ENCODE measurements at places on chromosomes 6 and 20.

DNA sequence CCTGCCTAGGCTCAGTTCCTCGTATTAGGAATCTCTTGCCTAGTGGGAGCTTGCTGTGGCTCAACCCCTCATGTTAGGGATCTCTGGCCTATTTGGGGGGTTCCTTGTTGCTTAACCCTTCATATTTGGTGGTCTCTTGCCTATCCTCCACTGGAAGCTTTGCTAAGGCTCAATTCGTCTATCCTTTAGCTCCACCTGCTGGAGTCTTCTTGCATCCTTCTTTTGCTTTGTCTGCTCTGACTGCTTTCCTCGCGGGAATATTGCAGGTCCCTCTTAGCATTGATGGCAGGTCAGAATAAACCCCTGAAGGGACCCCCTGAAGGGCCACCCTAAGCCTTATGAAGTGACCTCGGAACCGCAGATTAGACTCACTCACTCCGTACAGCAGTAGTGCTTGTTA lies 203.0 kb upstream of the TBX18 start:
- DNase-seq: no peak

- no peak for DNase-seq
Observed at GRCh38 chr6:93751969-93752368, 332.6 kb upstream of the EPHA7 start.

DNA sequence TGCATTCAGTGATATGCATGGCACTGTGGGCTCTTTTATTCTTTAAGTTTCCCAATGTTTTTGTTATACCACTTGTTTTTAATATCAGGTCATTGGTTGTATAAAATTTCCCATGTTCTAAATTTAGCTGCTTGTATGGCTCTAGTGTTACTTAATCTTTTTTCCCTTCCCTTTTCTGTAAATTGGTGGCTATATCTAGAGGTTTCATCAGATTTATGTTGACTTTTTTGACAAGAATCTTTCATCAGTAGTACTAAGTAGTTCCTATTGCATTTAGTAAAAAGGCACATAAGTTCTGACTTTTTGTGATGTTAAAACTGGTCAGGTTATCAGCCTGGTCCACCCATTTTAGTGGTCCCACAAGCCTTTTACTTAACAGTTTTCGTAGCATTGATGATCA lies 51.1 kb downstream of the MMS22L start:
- DNase-seq: no peak

DNA sequence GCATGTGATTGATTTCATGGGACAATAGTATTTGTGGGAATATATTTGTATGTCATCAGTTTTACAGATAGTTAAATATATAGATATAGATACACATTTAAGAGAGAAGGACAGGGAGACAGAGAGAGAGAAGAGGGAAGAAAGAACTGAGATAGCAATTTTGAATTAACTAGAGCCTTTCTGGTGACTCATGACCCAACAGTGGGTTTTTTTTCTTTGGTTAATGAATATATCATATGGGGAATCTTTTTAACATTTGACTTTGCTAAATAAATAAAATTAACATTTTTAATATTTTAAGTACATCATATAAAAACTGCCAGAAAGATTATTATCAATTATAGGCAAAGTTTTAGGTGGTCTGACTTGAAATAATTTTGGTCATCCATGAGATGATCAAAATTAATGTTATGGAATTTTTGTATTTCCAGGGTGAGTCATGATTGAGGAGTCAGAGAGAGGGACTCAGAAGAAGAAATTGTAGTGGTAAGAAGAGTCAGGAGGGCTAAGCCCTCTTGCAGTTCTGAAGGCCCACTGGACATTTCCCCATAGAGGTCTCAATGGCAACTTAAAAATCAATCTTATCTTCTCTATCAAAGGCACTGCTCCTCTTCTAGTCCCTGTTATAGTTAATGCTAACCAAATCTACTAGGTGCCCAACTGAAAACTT lies 508.1 kb upstream of the MAP3K7 start:
- no peak for DNase-seq

GRCh38 chr20:13430346-13431002 lies 208.3 kb downstream of the TASP1 start:
- DNase-seq: peak; percentile 2

Measured in stimulated activated CD4-positive, alpha-beta T cell treated with anti-CD3 and anti-CD28 coated beads, Interleukin-2, amount 100 ng/mL, for 48 hours (primary cell).